ENCODE measurements at places on chromosomes 16 and 17. TPM values are rescaled to one million over a fixed set of nuclear protein-coding genes. Genes with fewer than 3 reads are reported as not detected.

The MPG gene
- total RNA-seq: 40.4 TPM

DNA sequence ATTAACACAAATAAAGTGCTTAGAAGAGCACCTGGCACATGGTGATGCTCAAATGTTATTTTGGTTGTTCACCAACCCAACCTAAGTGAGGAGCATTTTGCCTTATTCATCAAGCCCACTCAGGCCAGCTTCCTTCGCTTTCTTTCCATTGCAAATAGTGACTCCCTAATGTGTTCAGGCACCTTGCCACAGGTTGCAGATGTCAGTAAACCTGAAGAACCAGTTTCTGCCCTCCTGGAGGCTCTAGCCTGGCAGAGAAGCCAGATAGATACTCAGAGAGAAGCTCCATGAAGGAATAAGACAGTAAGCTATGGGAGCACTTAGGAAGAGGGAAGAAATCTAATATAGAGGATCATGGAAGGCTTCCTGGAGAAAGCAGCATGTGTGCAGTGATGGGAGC, 23.9 kb downstream of the GPR139 start:
- DNase-seq: no peak

The UMOD gene
- total RNA-seq: not detected

- DNase-seq: no peak
These were observed 43.6 kb downstream of the SMG6 start for GRCh38 chr17:2259769-2260536.

Measured in skin of body (tissue), 3 donors.